Neural crest cell (in vitro differentiated cells): ENCODE measurements at places on chromosomes 5 and 9. TPM values are rescaled to one million over a fixed set of nuclear protein-coding genes. Genes with fewer than 3 reads are reported as not detected.

DNA sequence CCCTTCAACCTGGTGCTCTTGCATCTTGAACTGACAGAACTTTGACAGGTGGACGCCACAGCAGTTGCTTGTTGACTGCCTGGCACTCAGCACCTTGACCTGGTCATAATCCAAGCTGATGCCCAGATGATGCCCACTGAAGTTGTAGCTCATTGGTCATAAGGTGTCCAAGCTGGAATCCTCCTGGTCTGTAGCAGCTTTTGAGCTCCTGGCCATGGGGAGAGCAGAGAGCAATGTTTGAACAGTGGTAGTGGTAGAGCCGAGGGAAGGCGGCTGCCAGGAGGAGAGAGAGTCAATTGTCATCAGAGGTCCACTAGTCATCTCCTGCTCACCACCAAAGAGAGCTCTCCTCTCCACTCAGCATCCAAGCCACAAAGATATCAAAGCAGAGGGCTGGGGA is 23.3 kb downstream of the CSF2 start:
- no peak for DNase-seq
- H3K27ac ChIP-seq, result no peak overlapping the region
- no peaks in the 10 kb centered on the region for H3K36me3 ChIP-seq
- peaks cover 4% of the 10 kb centered on the region for H3K27me3 ChIP-seq
- H3K4me3 ChIP-seq, result no peak overlapping the region

GRCh38 chr5:38607396-38607795 is 51.0 kb upstream of the LIFR start:
- no peaks in the 10 kb centered on the region for H3K36me3 ChIP-seq
- H3K27ac ChIP-seq, result no peak overlapping the region
- peaks cover 10% of the 10 kb centered on the region for H3K4me1 ChIP-seq
- H3K27me3 ChIP-seq, result no peaks in the 10 kb centered on the region
- DNase-seq, result no peak
- H3K4me3 ChIP-seq, result no peak overlapping the region

- H3K4me1 ChIP-seq, result peaks cover 14% of the 10 kb centered on the region
- DNase-seq, result no peak
- no peak overlapping the region for H3K27ac ChIP-seq
- no peaks in the 10 kb centered on the region for H3K36me3 ChIP-seq
- H3K27me3 ChIP-seq, result peaks cover 46% of the 10 kb centered on the region
- no peak overlapping the region for H3K4me3 ChIP-seq
These were observed 3.0 kb upstream of the CAST start for GRCh38 chr5:96659170-96659569.

- H3K4me1 ChIP-seq, result peaks cover 17% of the 10 kb centered on the region
- no peaks in the 10 kb centered on the region for H3K36me3 ChIP-seq
- no peak for DNase-seq
- H3K27me3 ChIP-seq, result peaks cover 82% of the 10 kb centered on the region
- no peak overlapping the region for H3K4me3 ChIP-seq
- H3K27ac ChIP-seq, result no peak overlapping the region
These were observed 41.5 kb downstream of the ALG2 start for GRCh38 chr9:99180199-99180598.

BTNL3 gene
- not detected in 2 replicates for total RNA-seq

SPINK6 gene
- total RNA-seq, result not detected in 2 replicates

GCNT1 gene
- 1.6 and 2.3 TPM in 2 replicates for total RNA-seq
